Stimulated activated CD8-positive, alpha-beta memory T cell treated with anti-CD3 and anti-CD28 coated beads, Interleukin-4, amount 100 ng/mL, for 1 hour (primary cell): ENCODE measurements at places on chromosomes 1 and 21.

- DNase-seq: no peak
Observed at GRCh38 chr21:14353231-14353630, 29.7 kb downstream of the HSPA13 start.

- DNase-seq: no peak
Observed at GRCh38 chr1:230713138-230713537, 784 bp downstream of the AGT start.

DNA sequence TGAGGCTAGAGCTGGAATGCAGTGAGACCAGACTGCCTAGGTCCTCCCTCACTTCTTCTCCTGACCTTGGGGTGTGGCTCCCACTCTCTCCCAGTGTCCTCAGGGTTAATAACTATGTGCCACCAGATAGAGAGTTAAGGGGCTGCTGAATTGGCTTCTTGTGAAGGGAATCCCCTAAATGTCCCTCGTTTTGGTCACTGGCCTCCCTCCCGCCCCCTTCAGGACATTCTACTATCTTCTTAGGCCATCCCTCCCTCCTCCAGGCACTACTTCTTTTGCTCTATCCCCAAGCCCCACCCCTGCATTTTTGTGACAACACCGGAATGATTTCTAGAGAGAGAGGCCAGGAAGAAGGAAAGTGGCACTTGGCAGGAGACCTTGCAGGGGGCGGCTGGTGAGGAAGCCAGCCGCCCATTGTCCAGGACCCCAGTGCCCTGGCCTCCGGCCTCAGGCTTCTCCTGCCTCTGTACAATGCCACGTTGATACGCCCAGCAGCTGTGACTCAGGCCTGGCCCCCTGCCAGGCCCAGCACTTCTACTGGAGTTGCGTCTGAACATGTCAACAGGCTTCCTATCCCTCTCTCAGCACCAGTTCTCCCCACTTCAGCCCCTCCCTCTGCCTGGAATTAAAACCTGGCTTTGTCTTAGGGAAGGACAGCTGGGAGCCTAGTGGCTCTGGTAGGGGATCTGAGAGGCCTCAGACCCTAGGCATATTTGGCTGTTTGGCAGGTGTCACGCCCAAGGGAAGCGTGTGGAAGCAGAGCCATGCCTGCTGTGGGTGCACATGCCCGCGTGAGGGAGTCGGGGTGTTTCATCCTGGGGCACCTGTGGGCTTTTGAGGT lies 9.1 kb downstream of the LMNA start:
- no peak for DNase-seq

- DNase-seq: no peak
Observed at GRCh38 chr1:232174306-232174705, 455.6 kb downstream of the SIPA1L2 start.

DNA sequence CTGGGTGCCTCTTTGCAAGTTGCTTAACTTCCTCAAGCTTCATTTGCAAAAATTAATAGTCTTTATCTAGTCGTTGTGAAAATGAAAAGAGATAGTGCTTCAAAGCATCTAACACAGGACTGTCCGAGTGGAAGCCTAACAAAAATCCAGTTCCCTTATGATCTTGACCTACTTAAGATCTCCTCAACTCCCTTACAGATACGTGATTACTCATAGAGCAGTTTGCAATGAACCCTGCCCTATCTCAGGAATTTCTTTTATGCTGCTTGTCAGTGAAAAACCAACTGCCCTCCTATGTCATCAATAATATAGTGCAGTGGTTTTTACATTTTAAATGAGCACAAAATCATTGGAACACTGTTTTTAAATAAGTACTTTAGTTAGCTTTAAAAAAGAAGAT lies 314.3 kb downstream of the BACH1 start:
- no peak for DNase-seq

GRCh38 chr1:227486559-227486958 lies 76.8 kb upstream of the ZNF678 start:
- DNase-seq: no peak

- DNase-seq: no peak
Observed at GRCh38 chr1:243294723-243295121, 38.9 kb downstream of the SDCCAG8 start.

- no peak for DNase-seq
Observed at GRCh38 chr21:38544661-38545060, 46.4 kb upstream of the ERG start.
